ENCODE measurements at places on chromosomes 2 and 18.

DNA sequence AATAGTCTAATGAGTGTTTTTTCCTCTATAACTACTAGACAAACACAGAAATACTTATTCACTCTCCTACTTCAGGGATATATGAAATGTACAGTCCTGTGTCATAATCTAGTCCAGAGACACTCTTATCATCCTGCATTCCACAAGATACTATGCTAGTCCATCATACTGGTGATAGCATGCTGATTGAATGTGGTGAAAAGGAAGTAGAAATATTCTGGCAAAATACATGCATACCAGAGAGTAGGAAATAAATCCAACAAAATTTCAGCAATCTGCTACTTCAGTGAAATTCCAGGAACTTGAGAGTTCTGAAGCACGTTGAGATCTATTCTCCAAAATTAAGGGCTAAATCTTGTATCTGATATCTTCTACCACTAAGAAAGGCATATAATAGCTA lies 353.9 kb downstream of the PID1 start:
- DNase-seq: no peak

- DNase-seq: no peak
Measured at GRCh38 chr2:3914241-3914640, 210.9 kb downstream of the DCDC2C start.

GRCh38 chr2:55345064-55345463 lies 74.6 kb downstream of the CCDC88A start:
- no peak for DNase-seq

DNA sequence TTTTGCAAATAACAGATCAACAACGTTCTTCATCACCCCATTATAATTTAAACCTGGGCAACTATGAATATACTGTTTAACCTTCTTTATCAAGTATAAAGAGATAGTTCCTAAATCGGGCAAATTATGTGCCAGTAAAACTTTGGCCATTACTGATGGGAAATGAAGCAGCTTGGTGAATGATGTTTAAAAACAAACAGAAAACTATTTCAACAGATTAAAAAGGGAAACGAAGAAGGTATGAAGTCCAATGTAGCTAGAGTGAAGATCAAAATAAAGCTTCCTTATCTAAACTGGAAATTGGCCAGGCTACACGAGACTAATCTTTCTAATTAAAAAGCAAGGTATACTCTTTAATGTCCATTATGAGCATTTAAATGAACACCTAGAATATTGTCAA lies 6.7 kb upstream of the RBBP8 start:
- no peak for DNase-seq

- no peak for DNase-seq
Measured at GRCh38 chr2:54772110-54772509, 48.6 kb downstream of the EML6 start.

DNA sequence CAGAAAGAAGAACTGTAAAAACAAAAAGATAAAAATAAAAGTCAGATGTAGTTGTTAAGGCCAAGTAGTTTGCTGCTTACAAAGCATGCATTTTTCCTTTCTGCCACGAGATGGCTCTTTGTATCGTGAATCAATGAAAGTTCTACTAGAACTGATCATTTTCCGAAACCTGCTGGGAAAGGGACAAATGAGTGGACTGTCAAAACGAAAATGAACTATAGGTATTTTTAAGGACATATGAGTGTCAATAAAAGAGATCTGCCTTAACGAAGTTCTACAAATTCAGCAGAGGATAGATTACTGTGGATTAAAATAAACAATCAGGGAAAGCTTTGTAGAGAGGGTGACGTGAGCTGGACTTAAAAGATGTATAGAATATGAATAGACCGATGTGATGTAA lies 15.0 kb upstream of the ELOA2 start:
- peak; percentile 25 for DNase-seq
